Activated T-helper 1 cell treated with anti-CD3 and anti-CD28 coated beads, Interleukin-2, amount 50 U/mL, for 16 hours (primary cell): ENCODE measurements at places on chromosomes 1 and 21.

- no peak for DNase-seq
Measured at GRCh38 chr1:42454403-42454802, 1.4 kb downstream of the ZMYND12 start.

DNA sequence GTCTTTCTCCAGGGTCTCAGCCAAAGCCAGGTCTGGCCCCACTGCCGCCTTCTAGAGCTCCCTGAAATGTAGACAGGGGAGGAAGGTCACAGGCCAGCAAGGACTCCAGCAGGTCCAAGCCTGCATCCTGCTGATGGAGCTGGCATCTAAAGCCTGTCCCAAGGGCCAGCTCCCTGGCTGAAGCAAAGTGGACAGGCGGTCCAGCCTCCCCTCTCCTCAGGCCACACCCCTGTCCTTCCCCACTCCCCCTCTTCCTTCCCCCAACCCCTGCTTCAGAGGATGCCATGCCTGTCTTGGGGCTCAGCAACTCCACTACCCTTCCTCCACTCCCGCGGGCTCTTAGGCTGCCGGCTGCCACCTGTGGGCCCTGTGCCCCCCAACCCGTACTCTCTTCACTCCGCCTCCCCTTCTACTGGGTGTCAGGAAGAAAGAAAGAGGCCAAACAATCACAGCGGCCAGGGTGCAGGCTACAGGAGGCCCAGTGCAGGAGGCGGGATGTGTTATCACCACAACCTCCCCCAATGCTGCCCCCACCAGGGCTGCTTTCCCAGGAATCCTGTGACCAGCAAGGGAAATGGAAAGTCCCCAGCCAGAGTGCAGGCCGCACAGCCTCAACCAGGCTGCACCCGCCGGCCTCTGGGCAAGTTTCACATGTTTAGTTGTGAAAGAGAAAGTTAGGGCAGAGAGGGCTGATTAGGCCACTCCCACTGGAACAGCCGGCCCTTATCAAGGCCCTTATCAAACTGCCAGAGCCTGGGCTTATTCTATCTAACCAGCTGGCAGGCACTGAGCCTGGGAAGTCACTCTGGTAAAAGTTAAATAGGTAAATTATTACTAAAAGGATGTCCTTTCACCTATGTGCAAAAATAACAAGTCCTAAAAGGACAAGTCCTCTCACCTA, 34.1 kb downstream of the ACOT7 start:
- no peak for DNase-seq

- no peak for DNase-seq
Measured at GRCh38 chr21:29640080-29640508, 299.7 kb downstream of the GRIK1 start.

GRCh38 chr1:217919683-217920388, 288.7 kb downstream of the SPATA17 start:
- DNase-seq = no peak

DNA sequence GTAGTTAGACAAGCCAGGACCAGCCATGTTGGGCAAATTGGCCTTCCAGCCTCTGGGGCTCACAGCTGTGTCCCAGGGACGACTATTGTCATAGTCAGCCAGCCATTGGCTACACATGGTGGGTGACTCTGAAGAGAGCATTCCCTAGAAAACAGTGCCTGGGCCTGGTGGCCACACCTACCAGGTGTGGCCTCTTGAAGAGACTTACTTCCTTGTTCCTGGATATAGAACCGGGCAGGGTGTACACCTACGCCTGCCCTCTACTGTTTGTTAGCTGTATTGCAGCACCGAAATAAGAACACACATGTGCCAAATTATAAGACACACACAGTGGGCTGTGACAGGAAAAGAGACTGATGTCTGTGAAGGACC, 134.6 kb upstream of the ARHGEF16 start:
- no peak for DNase-seq

- DNase-seq = no peak
Measured at GRCh38 chr1:201311356-201312011, 28.2 kb downstream of the PKP1 start.

DNA sequence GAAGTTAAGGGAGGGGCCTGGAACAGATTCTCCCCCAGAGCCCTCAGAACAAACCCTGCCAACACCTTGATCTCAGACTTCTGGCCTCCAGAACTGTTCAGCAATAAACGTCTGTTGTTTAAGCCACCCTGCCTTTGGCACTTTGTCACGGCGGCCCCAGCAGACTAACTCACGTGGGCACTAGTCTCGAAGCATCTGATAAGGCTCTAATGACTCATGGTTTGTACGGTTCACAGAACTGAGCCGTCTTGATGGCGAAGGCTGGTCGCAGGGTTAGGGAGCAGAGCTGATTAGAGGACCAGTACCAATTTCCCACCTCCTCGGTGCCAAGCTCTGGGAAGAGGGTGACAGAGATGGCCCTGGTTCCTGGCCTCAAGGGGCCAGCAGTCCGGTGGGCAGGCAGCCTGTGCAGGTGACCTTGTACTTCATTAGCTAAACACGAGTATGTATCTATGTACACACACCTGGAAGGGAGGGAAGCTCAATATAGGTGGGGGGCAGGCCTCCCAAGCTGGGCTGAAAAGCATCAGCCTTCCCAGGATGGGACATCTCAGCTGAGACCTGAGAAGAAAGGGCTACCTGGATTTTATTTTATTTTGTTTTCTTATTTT, 112.8 kb downstream of the MRPS6 start:
- DNase-seq = no peak

DNA sequence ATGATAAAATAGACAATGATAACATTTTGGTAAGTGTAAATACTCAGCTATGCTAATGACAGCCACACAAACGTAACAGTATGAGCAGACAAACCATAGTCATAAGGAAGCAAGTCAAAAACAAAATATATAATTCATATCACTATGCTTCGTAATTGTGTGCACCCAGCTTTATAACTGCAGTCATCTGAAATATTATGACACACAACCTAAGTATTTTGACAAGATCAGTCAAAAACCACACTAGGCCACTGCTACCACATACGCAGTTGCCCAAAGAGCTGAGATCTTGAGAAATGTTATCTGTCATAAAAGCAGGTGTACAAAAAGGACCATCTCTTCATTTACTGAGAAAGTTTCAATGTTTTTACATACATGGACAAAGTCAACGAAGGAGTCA, 26.0 kb downstream of the RNASEL start:
- DNase-seq = no peak

- DNase-seq = no peak
Measured at GRCh38 chr1:55369474-55369873, 154.3 kb upstream of the USP24 start.

GRCh38 chr1:226117330-226117729, 54.8 kb downstream of the H3-3A start:
- DNase-seq = no peak

DNA sequence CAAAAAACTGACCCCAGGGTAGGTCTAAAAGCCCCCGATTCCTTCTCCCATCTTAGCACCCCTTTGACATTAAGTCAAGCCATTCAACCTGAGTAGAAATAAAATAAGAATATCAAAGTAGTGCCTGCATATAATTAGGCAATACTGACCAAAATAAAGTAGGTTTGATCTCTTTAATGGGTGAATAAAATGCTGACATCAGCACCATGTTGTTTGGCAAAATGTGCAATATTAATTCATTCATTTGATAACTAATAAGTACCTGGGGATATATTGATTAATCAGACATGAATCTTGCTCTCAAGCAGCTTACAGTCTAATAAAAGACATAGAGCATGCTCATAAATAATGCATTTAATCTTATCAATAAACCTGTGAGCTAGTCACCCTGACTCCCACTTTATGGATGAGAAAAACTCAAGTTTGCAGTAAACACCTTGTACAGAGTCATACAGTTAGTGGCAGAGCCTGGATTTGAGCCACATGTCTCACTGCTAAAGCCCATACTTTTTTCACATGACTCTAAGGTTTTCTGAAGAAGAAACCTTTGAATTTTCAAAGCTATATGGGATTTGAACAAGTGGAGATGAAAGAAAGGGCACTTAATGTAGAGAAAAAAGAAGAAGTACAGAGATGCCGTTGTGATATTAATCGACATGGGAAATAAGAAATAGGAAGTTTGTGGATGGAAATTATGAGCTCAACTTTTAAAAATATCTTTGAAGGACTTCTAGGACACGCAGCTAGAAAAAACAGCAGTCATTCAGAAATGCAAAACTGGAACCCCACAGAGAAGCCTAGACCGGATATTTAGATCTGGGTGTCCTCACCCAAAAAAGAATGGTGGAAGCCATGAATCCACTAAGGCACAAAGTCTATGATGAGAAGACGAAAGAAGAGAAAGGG, 183.9 kb downstream of the TOMM20 start:
- no peak for DNase-seq

- no peak for DNase-seq
Measured at GRCh38 chr1:40633523-40633922, 32.0 kb downstream of the RIMS3 start.

DNA sequence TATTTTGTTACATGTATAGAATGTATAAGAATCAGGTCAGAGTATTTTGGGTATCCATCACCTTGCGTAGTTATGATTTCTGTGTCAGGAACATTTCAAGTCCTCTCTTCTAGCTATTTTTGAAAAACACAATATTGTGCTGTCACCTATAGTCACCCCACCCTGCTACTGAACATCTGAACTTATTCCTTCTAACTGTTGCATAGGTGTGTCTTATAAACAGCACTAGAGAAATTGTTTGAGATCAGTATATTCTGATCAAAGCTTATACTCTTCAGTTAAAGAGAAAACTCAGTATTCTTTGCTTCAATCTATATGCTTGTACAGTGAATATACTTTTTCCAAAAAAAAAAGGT, 96.0 kb downstream of the ASH1L start:
- no peak for DNase-seq

DNA sequence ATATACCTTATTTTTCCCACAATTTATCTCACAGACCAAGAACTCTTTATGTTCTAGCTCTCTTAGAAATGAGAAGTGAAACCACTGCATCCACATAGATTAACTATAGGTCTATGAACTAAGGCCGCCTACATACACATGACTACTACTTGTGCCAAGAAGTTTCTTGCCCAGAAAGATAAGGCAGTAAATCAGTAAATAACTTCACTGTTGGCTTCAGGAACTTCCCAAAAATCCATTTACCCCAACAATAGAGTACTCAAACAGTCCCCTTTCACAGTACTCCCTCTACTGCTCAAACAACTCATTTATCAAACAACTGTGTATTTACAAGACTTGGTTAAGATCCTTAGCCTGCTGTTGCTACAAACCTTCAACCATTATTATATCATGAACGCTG, 96.5 kb downstream of the NME7 start:
- no peak for DNase-seq

DNA sequence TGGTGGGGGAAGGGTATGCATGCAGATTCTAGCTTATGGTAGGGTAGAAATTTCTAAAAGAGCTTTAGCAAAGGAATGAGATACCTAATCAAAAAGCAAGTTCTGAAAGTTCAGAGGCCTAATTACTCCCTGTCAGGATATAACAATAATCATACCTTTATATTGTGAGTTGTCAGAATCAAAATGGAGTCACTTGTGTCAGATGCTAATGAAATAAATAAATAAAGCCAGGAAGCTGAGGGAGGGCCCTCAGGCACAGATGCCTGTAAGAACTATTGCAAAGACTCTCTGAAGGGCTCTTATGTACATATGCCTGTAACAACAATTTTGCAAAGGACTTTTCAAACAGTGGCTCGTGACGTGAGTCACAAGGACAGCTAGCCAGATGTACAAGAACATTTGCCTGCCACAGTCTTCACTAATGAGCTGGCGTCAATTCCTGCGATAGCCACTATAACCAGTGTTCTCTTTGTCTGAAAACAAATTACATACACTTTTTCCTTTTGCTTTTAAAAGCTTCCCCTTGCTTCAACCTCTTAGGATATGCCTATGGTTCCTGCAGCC, 27.4 kb upstream of the DNASE2B start:
- DNase-seq = no peak

GRCh38 chr1:208369045-208369444, 124.9 kb upstream of the PLXNA2 start:
- DNase-seq = no peak
